ENCODE measurements at places on chromosomes 5 and 9.

DNA sequence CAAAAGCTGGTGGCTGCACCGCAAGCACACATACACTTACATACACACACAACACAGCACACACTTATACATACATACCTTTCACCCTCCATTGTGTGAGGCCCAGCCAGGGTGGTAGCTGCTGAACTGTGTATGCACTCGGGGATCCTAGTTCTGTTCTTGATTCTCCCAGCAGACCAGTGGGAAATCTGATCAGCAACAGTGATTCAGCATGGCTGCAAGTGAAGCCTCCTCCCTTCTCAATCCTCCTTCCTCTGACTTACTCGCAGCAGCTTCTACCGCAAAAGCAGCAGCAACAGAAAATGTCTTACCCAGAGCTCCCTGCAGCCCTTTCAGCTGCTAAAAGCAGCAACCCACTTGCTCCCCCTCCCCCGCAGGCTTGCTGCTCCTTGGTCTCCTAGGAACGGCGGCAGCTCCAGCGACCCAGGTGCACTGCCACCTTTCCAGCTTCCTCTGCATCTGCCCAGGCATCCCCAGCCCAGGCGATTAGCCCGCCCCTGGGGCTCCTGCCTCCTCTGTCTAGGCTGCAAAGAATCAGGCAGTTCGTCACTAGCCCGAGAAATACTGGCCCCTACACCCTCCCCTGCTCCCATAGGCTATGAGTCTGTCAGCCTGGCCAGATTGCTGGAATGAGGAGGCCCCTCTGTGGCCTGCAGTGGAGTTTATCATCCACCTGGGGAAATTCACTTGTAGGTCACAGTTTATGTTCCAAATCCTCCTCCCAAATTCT, at the start of gene KLHL3:
TSS of gene KLHL3 (minus strand) at position 535 of the 730 bp plus-strand sequence. CDS start at position 92, 443 bp downstream.
- no peak for DNase-seq

DNA sequence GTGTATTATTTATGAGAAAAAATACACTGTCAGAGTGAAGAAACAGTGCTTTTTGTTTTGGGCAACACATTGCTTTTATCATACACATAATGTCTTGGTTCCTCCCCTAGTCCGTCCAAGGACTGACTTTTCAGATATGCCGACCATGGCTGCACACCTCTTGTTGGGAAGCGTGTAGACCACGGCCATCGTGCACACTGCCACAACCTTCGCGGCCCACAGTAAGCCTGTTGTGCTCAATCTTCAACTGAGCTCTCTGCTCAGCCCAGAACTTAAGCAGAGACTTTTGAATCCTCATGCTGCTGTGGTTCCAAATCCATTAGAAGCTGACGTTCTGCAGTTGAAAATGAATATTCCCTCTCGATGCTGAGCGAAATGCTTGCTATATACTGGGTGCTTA, 157.6 kb upstream of the IRX2 start:
- no peak for DNase-seq

DNA sequence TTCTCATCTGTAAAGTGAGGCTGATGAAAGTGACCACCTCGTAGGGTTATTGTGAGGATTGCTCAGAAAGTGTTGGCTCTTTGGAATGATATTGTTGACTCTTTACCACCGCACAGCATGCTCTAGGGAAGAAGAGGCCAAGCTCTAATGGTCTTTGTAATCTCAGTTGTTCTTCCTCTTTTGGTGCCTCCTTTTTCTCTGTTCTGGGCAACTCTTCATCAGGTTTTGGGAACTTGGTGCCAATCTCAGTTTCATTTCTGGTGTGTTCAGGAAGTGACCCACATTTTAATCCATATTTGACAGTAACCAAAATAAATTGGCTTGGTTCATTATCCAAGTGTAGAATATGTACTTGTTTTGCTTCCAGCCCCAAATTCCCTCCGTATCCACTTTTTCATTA, 25.1 kb downstream of the ARHGAP26 start:
- DNase-seq = no peak

GRCh38 chr9:137048655-137049543, 2.9 kb upstream of the NPDC1 start:
- DNase-seq = no peak

DNA sequence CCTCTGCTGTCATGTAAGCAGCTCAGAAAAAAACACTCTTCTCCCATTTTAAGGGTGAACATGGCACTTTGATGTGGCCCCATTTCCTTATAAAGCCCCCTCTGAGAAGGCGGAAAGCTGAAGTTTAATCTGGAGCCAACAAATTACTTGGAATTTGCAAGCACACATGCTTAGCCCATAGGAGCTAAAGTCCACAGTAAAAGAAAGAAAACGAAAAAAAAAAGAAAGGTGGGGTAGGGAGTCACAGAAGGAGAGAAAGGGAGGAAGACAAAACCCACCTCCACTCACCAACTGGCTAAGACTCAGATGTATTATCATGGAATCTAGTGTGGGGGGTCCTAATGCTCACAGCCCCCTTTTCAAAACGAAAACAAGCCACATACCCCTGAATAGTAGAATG, 30.4 kb downstream of the PRRX2 start:
- DNase-seq = no peak

DNA sequence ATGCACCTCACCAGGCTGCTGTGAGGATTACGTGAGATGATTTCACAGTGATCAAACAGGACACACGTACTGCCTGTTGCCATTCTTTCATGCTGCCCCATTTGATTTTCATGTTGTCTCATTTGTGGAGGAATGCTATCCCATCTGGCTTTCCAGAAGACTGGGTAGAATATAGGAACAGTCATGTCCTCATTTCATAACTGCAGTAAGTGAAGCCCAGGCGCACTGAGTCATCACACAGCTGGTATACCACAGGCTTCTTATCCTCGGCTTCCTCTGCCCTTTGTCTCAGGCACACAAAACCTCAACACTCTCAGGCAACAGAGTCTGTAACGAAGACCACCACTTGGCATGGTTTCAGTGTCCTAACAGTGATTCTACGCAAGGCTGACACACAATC, 62.3 kb downstream of the LHFPL2 start:
- DNase-seq = peak; percentile 54

DNA sequence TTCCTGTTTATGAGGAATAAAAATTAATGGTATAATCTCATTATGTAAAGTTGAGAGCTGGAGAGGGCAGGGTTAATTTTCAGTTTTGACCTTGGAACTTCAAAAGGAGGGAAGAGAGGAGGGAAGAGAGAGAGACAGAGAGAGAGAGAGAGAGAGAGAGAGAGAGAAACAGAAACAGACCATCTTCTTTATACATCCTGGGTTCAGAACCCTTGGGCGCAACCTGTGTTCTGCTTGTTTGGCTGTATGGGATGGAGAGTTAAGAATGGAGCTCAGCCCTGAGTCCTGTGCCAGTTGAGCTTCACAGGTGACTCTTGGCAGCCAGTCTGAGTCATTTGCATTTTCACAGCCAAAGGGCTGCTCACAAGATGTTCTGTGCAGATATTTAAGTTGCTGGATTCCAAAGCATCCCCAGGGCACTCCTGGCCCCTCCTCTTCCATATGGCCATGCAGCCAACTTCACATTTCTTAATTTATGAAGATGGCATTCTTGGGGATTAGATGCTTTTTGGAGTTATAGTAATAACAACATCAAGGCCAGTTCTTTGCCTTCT, 143.5 kb downstream of the CARTPT start:
- DNase-seq = no peak

- no peak for DNase-seq
Observed at GRCh38 chr5:33023649-33024048, 312.5 kb downstream of the NPR3 start.

DNA sequence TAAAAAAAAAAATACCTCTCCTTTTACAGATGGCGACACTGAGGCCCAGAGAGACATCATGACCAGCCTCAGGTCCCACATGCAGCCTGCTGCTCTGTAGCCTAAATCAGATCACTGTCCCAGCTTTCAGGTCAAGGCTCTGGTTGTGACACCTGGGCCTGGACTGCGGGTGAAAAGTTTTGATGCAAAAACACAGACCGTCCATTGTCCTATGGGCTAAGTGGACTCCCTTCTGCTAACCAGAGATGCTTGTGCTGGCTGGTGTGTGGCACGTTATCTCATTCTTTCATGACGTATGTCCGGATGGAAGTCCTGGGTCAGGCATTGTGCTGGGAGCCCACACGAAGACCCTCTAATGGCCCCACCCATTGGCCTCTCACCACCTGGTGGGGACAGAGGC, 7.8 kb downstream of the NEK6 start:
- DNase-seq = no peak

GRCh38 chr9:133524679-133525228, at the start of gene MYMK:
MYMK (minus strand) TSS chr9:133524959; CDS start chr9:133524844, 115 bp downstream.
- no peak for DNase-seq

DNA sequence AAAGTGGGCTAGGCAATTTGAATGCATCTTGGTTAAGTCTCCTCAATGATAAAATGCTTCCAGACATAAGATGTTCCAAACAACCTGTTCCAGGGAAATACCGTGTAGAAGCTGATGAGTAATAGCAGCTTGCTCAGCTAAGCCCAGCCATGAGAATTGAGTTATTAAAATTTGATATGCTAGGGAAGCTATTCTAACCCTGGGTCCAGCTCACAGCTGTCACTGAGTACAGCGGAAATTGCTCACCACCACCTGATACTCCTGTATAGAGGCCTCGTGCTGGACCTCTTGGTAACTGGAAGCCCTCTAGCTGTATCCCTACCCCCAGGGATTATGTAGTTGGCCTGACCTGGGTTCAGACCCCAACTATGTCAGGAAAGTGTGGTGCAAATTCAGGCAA, 521.3 kb upstream of the TRPC7 start:
- no peak for DNase-seq
